HS-27A (cell line): ENCODE measurements at places on chromosomes 7 and 10.

GRCh38 chr7:119931230-119931824 is 341.6 kb upstream of the KCND2 start:
- DNase-seq = no peak

DNA sequence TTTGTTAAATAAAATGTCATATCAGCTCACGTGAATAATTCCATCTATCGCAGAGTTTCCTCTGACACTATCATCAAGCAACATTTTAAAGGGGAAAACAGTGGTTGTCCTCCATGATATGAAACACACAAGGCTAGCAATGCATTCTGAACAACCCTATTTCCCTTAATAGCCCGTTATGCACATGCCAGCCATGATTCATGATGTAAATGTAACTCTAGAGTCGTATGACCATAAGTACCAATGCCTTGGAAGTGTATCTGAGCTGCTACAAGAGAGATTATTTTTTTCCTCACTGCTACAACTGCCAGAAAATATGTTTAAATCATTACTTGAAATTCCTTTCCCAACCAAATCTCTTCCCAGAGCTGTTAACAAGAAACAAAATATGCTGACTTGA is 159.4 kb downstream of the GRM8 start:
- no peak for DNase-seq

GRCh38 chr10:33027088-33027487 is 69.1 kb upstream of the ITGB1 start:
- DNase-seq = no peak

GRCh38 chr10:31751051-31751737 is 177.4 kb downstream of the ARHGAP12 start:
- no peak for DNase-seq

- no peak for DNase-seq
Observed at GRCh38 chr10:34374356-34375045, 440.6 kb downstream of the PARD3 start.

DNA sequence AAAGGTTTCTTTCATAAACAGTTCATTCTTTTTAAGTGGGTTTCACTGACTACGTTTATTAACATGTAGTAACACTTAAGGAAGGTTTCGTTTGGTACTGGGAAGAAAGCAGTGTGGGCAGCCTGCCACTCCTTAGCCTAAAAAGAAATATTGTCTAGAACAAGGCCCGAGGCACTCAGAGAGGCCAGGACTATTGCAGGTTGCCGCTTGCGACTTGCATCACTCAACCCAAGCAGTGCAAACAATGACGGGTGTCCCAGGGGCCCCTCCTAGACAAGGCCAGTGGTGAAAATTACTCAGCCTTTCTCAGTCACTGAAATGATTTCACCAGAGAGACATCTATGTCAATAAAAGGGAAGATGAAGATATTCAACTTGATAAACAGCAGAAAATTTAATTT is 243.9 kb downstream of the SNX13 start:
- DNase-seq = no peak

DNA sequence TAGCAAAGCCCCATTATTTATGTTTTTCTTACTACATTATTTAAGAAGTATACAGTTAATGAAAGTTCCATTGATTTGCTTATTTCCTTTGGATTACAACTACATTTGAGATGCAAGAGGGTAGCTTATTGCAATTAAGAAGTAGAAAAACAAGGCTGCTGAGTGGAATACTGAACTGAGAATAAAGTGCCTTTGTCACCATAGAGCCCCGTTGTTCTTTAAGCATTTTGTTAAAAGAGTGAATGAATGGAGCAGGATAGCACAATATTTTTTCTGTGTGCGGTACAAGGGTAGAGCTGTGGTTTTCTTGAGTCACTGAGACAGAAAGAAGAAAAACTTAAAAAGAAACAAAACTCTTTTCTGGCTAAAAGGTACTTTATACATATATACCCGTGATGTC is 45.6 kb downstream of the ZNF277 start:
- no peak for DNase-seq

DNA sequence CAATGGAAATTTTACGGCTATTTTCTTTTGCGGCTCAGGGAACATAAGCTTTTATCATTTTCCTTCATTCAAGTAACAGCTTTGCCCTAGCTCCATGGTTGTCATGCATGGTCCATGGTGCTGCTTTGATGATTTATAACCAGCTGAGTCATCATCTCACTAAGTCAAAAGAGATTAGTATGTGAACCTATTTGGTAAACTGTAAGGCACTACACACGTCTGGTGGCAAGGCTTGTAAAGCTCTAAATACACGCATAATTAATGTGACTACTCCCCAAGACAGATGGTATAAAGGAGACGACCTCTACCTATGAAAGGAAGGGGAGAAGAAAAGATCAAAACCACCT is 340.2 kb downstream of the KCNMA1 start:
- no peak for DNase-seq

DNA sequence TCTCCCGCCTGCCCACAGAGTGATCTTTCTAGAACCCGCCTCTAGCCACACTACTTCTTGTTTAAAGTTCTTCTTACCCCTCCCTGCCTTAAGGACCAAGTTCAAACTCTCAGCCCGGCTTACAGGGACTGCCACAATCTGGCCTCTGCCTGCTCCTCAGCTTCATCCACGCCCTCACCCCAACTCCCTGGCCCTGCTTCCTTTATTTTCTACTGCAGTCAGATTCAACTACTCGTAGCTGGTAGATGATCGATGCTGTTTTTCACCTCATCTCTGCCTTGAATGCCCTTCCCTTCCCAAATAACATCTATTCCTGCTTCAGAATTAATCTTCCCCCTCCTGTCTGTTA is 508.5 kb downstream of the RPS24 start:
- no peak for DNase-seq

DNA sequence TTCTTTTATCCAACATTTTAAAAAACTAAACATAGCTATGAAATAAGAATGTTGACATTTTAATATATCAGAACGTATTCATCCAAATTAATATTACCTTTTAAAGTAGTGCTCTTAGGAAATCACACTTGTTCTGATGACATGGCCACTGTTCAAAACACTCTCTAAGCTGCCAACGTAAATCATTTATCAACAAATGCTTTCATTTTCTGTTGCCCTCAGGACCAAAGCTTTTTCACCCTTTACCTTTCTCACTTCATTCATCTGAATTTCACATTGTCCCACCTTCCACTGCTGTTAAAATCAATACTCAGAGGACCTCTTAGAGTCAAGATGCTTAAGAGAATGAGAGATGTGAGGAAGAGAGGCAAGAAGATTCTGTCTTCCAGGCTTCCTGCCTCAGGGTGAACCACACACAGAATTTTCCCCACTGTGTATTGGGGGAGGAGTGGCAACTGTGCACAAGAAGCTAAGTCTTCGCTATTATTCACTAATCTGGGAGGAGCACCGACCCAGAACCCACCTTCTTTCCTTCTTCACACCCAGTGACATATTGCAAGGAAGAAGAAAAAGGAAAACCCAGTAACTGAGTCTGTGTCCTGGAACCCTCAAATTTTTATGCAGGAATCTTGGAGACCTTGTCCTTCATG is 21.0 kb downstream of the HIBADH start:
- DNase-seq = no peak
